ENCODE measurements at places on chromosomes 1 and 21.

- DNase-seq = no peak
Observed at GRCh38 chr1:73176902-73177301, 894.6 kb upstream of the NEGR1 start.

DNA sequence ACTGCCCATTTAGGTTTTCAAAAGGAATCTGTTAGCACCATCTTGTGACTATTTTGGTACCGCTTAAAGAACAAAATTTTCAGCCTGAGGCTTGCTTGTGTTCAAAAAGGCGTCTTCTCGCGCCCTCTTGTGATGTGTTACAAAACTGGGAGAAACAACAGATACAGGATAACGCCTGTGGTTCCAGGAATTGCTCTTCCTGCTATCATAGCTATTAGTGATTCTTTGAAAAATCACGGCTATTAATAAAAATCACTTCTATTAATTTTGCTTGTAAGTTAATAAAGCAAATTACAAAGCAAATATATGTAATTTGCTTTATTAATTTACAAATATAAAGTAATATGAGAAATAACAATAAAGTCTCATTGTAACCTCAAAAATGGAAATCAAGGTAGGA is 82.2 kb upstream of the ABCD3 start:
- DNase-seq = no peak

- DNase-seq = no peak
Observed at GRCh38 chr1:233704170-233704897, 90.4 kb downstream of the KCNK1 start.

GRCh38 chr1:101284021-101284420 is 47.2 kb downstream of the S1PR1 start:
- DNase-seq = peak; percentile 27

DNA sequence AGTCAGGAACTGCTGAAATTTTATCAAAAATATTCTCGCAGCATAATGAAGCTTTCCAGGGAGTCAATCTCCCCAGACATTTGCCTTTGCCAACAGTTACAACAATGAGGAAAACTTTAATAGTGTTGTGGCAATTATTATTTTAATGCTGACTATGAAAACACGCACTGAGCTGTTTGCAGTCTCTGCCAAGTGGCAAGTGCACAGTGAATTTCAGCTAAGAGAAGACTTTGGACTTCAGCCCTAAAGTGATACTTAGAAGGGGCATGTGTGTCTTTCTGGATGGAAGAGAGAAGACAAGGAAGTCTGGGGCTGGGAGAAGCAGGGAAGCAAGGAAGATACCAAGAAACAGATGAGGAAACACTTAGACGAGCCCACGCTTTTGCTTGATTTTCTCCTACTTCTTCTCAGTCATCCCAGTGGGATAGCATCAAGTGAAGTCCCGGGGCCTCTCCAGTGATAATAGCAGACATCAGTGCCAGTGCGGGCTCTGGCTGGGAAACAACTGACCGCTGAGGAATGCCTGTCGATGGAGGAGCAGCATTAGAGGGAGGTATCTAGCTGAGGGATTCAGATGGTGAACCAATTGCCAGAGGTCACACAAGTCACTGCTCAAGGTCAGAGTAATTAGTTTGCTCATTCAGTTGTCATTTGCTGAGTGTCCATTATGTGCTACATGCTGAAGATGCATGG is 196.3 kb downstream of the TTLL7 start:
- no peak for DNase-seq

- no peak for DNase-seq
Observed at GRCh38 chr1:228005511-228006033, 1.2 kb upstream of the WNT3A start.

DNA sequence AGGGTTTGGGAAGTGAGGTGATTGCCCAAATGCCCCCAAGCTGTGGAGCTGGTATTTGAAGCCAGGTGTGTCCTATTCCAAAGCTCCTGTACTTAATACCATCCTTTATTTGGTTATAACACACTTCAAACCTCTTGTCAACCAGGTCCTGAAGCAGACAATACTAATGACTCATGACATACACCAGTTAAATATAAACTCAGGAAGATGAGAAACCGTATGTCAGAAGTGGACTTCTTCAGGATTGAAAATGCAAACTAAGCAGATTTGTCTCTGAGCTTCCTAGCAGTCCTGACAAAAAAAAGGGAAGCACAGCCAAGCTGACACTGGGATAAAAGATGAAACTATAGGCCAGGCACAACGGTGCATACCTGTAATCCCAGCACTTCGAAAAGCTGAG is 70.6 kb downstream of the ALPL start:
- DNase-seq = no peak

GRCh38 chr1:178951600-178951999 is 74.1 kb upstream of the FAM20B start:
- no peak for DNase-seq

GRCh38 chr1:58815686-58816071 is 31.8 kb upstream of the JUN start:
- no peak for DNase-seq

- no peak for DNase-seq
Observed at GRCh38 chr1:27724961-27725373, 794 bp upstream of the FAM76A start.

DNA sequence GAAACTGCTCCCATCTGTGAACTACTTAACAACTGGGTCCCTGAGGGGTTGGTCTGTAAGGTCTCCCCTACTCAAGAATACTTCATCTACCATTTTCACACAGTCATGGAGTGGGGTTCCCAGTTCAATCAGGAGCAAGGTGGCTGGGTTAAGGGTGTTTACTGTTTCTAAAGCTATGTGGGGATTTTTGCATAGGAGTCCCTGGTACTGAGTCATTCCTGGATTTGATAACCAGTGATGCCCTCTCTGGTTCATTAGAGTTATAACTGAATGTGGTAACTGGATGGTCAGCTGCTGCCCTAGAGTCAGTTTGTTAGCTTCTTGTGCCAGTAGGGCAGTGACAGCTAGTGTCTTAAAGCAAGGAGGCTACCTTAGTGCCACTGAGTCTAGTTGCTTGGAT is 29.4 kb upstream of the KCNJ15 start:
- no peak for DNase-seq

- DNase-seq = no peak
Observed at GRCh38 chr1:218996362-218996761, 177.3 kb upstream of the LYPLAL1 start.

- no peak for DNase-seq
Observed at GRCh38 chr1:108717774-108718316, 5.1 kb downstream of the FNDC7 start.

DNA sequence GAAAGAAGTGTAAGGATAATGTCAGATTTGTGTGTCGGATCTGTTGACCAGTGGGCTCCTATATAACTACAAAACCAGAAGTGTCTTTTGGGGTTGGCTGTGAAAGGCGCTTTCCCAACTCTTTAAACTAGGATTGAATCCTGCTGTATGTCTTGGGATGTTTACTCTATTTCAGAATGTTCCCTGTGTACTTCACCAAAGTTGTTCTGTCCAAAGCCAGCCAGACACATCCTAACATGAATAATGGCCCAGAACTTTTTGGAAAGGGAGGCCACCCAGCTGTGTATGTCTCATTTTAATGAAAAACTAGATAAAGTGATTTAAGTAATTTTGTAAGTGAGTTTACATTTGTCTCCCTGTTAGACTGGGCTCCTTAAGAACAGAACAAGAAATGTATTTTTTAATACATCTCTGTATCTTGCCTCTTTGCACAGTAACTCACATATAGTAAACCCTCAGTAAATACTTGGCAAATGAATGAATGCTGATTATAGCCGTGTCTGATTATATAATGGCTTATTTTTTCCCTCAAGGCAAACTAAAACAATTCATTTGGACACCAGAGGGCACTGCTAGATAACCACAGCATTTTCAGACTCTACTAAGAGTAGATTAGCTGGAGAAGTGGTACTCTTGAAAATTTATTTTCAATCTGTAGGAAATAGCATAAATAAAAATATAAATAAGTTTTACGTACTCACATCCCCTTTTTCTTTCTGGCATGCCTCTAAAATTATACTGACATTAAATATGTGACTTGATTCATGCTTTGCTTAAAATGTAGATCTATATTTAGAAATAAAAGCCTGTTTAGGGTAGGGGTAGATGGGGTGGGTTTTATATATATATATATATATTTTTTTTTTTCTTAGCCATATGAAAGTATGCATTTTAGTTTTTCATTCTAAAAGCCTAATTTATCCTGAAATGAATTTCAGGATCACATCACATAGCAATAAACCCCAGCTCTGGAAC is 23.8 kb downstream of the TSEN15 start:
- DNase-seq = no peak

DNA sequence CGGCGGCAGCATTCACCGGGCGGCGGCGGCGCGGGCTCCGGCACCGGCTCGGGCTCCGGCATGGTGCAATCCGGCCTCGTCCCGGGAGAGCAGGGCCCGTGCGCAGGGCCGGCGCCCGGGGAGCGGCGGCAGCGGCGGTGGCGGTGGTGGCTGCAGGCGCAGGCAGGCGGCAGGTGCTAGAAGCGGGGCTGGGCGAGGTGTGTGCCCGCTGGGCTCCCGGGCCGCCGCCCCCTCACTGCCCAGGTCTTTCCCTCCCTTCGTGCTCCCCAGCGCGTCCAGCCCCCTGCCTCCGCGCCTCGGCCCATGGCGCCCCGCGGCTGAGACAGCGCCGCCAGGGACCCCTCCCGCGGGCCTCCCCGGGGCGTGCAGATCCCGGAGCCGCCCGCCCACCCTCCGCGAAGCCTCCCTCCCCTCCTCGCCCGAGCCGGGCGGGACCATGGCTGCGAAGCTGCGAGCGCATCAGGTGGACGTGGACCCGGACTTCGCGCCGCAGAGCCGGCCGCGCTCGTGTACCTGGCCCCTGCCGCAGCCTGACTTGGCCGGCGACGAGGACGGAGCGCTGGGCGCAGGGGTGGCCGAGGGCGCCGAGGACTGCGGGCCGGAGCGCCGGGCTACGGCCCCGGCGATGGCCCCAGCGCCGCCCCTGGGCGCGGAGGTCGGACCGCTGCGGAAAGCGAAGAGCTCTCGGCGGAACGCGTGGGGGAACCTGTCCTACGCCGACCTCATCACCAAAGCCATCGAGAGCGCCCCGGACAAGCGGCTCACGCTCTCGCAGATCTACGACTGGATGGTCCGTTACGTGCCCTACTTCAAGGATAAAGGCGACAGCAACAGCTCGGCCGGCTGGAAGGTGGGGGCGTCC is 492 bp downstream of the FOXO6 start:
- no peak for DNase-seq

DNA sequence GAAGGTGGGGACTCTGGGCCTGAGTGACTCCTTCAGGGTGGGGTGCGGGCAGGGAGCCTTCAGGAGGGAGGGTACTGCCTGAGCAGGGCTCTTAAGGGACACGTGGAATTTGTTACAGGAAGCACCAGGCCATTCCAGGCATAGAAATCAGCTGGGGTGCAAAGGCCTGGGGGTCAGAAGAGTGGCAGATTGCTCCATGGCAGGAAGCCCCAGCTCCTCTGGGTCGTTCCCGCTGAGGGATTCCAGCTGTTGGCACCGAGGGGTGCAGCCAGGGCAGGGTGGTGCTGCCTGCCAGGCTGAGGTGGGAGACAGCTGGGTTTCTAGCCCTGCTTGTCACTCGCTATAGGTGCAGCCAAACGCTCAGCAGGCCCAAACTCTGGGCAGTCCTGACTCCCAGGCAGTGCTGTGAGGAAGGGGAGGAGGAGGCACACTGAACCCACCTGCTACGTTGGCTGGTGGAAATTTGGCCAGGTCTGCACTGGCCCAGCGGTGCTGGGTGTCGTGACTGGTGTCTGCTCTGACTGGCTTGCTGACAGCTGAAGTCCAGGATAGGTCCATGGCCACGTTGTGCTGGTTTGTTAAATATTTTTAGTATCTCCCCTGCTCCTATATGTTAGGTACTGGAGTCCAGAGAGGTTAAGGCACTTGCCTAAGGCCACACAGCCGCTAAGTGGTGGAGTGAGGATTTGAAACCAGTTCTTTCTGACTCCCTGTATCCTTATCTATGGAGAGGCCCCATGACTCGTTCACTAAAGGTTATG is 19.3 kb downstream of the TNFRSF1B start:
- DNase-seq = no peak

- DNase-seq = no peak
Observed at GRCh38 chr21:44874240-44874496, 678 bp upstream of the PTTG1IP start.

DNA sequence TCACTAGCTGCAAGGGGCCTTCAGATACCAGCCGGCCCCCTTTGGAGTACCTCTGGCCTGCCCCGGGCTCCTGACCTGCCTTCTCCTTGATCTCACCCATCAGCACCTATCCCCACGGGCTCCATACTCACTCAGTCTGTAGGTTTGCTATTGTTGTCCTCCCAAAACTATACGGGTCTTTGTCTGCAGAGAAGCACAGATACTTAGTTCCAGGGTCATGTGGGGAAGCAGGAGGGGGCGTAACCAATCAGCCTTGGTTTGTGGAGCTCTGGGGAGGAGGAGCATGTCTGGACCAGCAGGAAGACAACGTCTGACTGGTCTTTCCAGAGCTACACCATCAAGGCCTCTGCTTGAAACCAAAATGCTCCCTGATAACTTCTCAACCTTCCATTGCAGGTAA is 15.2 kb downstream of the TMEM63A start:
- DNase-seq = no peak

DNA sequence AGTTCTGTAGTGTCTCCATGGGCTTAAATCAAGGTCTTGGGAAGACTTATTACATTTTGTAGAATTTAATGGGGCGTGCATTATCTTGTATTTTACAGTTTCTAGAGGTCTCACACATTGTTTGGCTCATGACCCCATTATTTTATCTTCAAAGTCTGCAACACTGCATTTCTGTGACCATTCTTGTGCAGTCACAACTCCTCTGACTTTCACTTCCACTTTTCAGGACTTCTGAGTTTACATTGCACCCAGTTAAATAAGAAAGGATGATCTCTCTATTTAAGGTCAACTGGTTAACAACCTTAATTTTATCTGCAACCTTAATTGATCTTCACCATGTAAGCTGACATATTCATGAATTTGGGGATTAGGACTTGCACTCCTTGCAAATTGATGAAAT is 1186.6 kb downstream of the MRPL39 start:
- DNase-seq = no peak

DNA sequence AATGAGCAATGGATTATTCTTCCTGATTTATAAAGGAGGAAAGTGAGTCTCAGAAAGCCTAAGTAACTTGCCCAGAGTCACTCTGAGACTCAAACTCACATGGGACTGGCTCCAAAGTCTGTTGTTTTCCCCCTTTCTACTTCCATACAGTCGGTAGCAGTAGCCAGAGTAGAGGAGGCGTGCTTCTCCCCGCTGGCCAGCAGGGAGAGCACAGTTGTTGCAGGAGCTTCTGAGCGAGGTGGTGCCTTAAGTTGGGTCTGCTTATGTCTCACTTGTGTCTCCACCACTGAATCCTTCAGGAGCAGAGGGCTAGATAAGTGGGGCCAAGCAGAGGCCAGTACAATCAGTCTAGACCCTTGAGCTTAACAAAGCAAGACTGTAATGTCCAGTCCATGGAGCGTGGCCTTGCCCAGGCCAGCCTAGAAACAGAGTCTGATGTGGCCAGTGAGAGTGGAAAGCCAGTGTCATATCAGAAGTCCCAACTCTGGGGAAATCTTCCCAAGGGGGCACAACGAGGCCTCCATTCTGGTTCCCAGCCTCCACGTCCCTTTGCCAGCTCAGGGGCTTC is 181.9 kb downstream of the ZSCAN20 start:
- DNase-seq = no peak

GRCh38 chr1:77925518-77925917 is 37.1 kb downstream of the NEXN start:
- DNase-seq = no peak

GRCh38 chr1:184988506-184988905 is 14.2 kb upstream of the NIBAN1 start:
- no peak for DNase-seq

Data from activated CD4-positive, alpha-beta T cell treated with anti-CD3 and anti-CD28 coated beads, Interleukin-2, amount 50 U/mL, for 4 hours (primary cell).